ENCODE measurements at places on chromosomes 5 and 9.

DNA sequence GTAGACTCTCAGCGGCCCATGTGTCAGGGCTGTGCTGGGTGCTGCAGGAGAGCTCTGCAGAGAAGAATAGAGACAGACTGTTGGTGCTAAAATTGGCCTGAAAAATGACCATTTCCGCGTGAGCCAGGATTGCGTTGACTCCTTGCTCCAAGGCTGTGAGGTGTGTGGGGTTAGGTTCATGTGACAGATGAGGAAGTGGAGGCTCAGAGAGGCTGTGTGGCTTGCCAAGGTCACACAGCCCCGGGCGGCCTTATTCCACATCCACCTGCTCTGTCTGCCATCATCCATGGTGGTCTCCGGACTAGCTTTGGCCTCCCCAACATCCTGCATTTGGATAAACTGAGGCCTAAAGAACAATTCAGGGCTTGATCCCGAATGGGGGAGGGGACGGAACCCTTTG lies 15.2 kb downstream of the NEK6 start:
- peak overlapping the region; percentile 1 for H3K27ac ChIP-seq
- DNase-seq: no peak
- no peak overlapping the region for H3K4me3 ChIP-seq
- H3K36me3 ChIP-seq: no peaks in the 10 kb centered on the region
- H3K27me3 ChIP-seq: no peaks in the 10 kb centered on the region

GRCh38 chr5:59103303-59103702 lies 520.4 kb downstream of the RAB3C start:
- H3K36me3 ChIP-seq: no peaks in the 10 kb centered on the region
- H3K27me3 ChIP-seq: no peaks in the 10 kb centered on the region
- no peak overlapping the region for H3K27ac ChIP-seq
- no peak for DNase-seq

DNA sequence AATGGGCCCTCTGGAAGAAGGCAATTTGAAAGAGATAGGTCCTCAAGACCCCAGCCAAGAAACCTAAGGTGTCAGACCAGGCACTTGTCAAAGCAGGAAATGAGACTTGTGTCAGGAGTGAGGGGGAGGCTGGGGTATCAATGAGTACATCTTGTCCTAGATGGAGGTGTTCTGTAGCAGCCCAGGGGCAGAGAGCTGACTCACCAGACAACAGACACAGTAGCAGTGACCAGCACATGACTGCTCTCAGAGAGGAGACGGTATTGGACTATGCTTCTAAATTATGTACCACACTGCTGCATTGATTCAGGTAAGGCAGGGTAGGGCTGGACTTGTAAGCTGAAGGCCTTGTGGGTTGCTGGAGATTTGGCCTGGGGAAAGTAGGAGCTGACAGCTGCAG lies 551.2 kb upstream of the KLF4 start:
- H3K27ac ChIP-seq: no peak overlapping the region
- no peak overlapping the region for H3K4me3 ChIP-seq
- no peaks in the 10 kb centered on the region for H3K36me3 ChIP-seq
- no peaks in the 10 kb centered on the region for H3K4me1 ChIP-seq

- DNase-seq: no peak
- H3K27ac ChIP-seq: no peak overlapping the region
- H3K4me1 ChIP-seq: no peaks in the 10 kb centered on the region
These were observed 280.5 kb downstream of the ICE1 start for GRCh38 chr5:5702934-5703333.

DNA sequence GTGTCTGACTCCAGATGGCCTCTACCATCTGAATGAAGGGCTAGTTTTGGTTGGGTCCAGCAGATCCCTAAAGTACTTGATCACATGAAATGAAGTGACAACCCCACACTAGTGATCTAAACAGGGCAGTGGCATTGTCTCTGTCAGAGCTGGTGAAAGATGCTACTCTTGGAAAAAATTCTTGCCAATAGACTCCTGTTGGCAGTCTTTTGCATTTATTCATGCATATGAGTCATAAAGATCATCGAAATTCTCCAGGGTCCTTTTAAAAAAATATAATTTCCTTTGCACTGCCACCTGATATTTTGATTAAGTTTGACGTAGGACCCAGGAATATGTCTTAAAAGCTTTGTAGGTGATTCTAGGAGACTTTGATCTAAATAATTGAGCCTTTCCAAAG lies 135.1 kb upstream of the ELL2 start:
- H3K27me3 ChIP-seq: no peaks in the 10 kb centered on the region
- no peak overlapping the region for H3K4me3 ChIP-seq
- no peaks in the 10 kb centered on the region for H3K36me3 ChIP-seq
- no peak overlapping the region for H3K27ac ChIP-seq

DNA sequence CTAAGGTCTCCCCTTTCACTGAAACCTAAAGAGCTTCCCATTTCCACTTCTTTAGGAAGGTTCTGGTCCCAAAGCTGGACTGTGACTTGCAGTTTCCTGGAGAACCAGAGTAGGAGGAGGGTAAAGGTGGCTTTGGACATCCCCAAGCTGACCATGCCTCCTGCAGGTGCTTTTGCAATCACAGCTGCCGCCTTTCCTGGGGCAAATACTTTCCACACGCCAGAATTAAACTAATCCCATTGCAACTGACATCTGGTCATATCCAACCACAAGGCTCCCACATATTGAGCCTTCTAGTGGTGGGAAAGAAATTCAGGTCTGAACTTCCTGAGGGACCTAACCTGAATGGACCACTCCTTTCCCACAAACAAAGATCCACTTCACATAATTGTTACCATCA lies 92.7 kb downstream of the NRG2 start:
- H3K27me3 ChIP-seq: no peaks in the 10 kb centered on the region
- no peaks in the 10 kb centered on the region for H3K36me3 ChIP-seq
- H3K4me1 ChIP-seq: peaks cover 9% of the 10 kb centered on the region
- no peak overlapping the region for H3K27ac ChIP-seq

- H3K36me3 ChIP-seq: no peaks in the 10 kb centered on the region
- no peak overlapping the region for H3K4me3 ChIP-seq
- no peak overlapping the region for H3K27ac ChIP-seq
- DNase-seq: no peak
These were observed 288.2 kb downstream of the MED10 start for GRCh38 chr5:6090079-6090654.

GRCh38 chr9:7534211-7534935 lies 265.2 kb downstream of the DMAC1 start:
- DNase-seq: no peak
- H3K4me1 ChIP-seq: no peaks in the 10 kb centered on the region
- H3K4me3 ChIP-seq: no peak overlapping the region
- H3K27me3 ChIP-seq: no peaks in the 10 kb centered on the region
- no peak overlapping the region for H3K27ac ChIP-seq
- no peaks in the 10 kb centered on the region for H3K36me3 ChIP-seq

DNA sequence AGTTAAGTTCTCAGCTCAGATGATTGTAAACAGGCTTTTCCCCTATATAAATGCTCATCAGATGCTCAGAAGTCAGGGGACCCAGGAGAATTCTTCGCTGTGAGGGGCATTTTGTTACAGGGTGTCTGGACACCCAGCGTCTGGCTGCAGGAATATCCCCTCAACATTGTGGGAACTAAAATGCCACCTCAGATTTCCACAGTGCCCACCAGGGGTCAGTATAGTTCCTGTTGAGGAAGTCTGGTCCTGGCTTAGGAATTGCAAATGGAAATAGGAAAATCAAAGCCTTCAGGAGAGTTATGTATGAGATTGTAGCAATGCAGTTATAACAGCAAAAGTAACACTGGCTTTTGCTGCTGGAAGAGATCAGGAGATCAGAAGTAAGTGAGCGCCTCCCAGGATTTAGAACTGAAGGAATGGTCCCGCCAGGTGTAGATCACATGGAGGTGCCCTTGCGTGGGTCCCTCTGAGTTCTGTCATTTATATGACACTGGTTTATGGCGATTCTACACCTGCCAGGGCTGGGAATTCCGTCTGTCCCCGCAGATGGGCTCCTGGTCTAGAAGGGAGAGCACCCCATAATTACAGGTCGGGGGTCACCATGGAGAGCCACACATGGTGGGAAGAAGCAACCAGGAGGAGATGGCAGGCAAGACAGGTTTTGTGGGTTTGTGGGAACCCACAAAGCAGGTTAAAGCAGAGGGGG lies 47.1 kb upstream of the CTSL start:
- no peak overlapping the region for H3K27ac ChIP-seq
- H3K4me3 ChIP-seq: no peak overlapping the region
- no peaks in the 10 kb centered on the region for H3K4me1 ChIP-seq

GRCh38 chr9:86669422-86669821 lies 277.9 kb downstream of the GAS1 start:
- H3K4me1 ChIP-seq: no peaks in the 10 kb centered on the region
- no peak overlapping the region for H3K4me3 ChIP-seq
- no peak overlapping the region for H3K27ac ChIP-seq
- no peak for DNase-seq

GRCh38 chr5:179759581-179760551 lies 27.2 kb downstream of the MAML1 start:
- H3K4me1 ChIP-seq: peaks cover 73% of the 10 kb centered on the region
- H3K4me3 ChIP-seq: no peak overlapping the region
- no peak overlapping the region for H3K27ac ChIP-seq
- no peak for DNase-seq
- H3K27me3 ChIP-seq: no peaks in the 10 kb centered on the region

DNA sequence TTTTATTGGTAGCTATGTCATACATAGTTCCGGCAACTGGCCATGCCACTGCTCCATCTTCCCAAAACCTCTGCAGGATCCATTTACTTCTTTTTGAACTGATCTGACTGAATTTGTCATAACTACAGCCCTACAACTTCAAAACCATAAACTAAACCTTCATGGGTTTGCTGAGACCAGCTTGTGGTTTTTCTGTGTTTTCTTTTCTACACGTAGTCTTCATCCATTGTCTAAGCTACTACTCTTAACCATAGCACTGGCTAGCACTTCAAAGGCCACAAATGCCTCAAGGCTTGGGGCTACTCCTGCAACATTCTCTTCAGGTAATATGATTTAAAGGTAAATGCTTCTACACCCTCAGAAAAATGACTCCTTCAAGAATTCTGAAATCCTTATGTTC lies 9.0 kb upstream of the KIF2A start:
- H3K36me3 ChIP-seq: no peaks in the 10 kb centered on the region
- H3K4me1 ChIP-seq: no peaks in the 10 kb centered on the region
- no peak for DNase-seq
- no peak overlapping the region for H3K27ac ChIP-seq

- no peaks in the 10 kb centered on the region for H3K36me3 ChIP-seq
- H3K4me3 ChIP-seq: peak overlapping the region; percentile 45
- H3K4me1 ChIP-seq: peaks cover 3% of the 10 kb centered on the region
- H3K27me3 ChIP-seq: peaks cover 18% of the 10 kb centered on the region
- no peak for DNase-seq
- no peak overlapping the region for H3K27ac ChIP-seq
These were observed 449 bp upstream of the ADCY2 start for GRCh38 chr5:7395432-7395946.

DNA sequence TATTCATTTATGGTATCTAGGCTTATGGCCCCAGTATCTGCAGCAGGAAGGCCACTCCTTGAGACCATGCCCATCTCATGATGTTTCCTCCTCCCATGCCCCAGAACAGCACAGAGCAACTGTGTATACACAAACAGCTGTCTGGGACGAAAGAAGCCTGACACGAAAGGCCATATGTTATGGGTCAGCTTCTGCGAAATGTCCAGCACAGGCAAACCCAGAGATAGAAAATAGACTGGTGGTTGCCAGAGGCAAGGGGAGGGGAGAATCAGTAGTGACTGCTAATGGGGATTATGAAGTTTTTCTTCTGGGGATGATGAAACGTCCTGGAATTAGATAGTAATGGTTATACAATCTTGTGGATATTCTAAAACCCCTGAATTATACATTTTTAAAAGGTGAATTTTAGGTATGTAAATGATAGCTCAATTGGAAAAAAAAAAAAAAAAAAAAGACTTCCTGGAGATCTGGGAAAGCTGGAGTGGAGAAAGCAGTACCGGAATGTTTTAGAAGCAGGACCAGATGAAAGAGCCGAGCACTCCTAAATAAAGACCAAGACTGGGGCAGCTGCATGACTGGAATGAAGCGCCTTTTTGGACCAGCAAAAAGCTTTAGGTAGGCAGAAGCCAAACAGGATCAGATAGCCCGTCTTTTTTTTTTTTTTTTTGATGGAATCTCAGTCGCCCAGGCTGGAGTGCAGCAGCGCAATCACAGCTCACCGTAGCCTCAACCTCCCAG lies 29.2 kb downstream of the PCDHGC5 start:
- H3K4me3 ChIP-seq: no peak overlapping the region
- no peaks in the 10 kb centered on the region for H3K36me3 ChIP-seq
- H3K4me1 ChIP-seq: peaks cover 32% of the 10 kb centered on the region
- no peak for DNase-seq

DNA sequence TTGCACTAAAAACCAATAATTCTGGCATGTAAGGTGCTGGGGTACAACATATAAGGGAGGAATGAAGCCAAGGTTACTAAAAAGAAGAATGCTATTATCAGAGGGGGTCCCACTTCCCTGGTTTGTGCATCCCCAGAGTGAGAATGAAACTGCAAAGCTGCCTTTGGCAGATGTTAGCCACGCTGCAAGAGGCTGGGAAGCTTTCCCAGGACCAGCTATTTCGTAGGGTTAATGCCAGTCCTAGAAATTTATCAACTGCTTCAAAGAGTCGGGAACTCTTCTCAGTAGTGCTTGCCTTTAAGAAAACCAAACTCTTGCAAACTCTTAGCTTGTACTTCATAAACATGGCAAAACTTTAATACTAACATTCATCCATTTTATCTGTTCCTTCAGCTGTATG lies 87.5 kb upstream of the NR5A1 start:
- H3K4me3 ChIP-seq: no peak overlapping the region
- no peaks in the 10 kb centered on the region for H3K27me3 ChIP-seq
- no peaks in the 10 kb centered on the region for H3K36me3 ChIP-seq
- H3K27ac ChIP-seq: no peak overlapping the region
- DNase-seq: no peak

DNA sequence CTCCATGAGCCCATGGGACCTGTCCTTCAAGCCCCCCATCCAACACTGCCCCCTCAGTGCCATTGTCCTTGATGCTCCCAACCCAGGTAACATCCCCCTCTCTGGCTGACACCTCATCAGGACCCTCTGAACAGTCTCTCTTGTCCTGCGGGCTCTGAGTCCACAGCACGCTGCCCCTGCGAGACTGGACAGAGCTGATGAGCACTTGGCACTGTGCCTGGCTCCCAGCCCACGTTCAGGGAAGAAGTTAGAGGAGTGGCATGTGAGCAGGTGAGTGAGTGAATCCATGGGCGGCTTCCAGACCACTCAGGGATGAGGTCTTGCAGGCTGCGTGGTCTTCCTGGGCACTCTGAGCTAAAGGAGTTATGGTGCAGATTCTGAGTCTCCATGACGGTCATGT lies 70.7 kb downstream of the PAX5 start:
- H3K4me1 ChIP-seq: no peaks in the 10 kb centered on the region
- H3K36me3 ChIP-seq: no peaks in the 10 kb centered on the region
- no peaks in the 10 kb centered on the region for H3K27me3 ChIP-seq
- H3K27ac ChIP-seq: no peak overlapping the region

GRCh38 chr5:72167257-72167656 lies 60.0 kb downstream of the MAP1B start:
- H3K36me3 ChIP-seq: no peaks in the 10 kb centered on the region
- H3K4me3 ChIP-seq: no peak overlapping the region
- no peak overlapping the region for H3K27ac ChIP-seq
- H3K27me3 ChIP-seq: no peaks in the 10 kb centered on the region
- DNase-seq: no peak

- peak overlapping the region; percentile 69 for H3K27ac ChIP-seq
- H3K36me3 ChIP-seq: no peaks in the 10 kb centered on the region
- no peaks in the 10 kb centered on the region for H3K27me3 ChIP-seq
- peak; percentile 87 for DNase-seq
These were observed 17.1 kb downstream of the SCAI start for GRCh38 chr9:125126019-125126746.

Data from adrenal gland (tissue), 19 donors.